ENCODE measurements at places on chromosomes 12 and 14.

GRCh38 chr12:84791444-84791843 lies 121.2 kb downstream of the SLC6A15 start:
- DNase-seq: no peak

DNA sequence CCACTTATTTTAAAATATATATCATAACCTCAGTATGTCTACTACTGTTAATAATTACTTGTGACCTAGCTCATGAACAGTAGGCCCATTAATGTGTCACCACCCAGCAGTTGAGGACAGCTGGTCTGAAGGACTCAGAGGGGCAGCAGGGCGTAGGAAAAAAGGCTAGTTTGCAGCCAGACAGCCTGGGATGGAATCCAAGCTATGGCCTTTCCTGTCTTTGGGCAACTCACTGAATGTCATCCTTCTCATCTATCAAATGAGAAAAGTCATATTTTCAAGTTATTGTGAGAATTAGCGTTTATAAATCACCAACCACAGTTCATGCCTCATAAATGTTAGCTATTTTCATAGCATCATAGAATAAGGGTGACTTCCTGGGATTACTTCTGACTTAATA lies 12.3 kb downstream of the DENND5B start:
- peak; percentile 14 for DNase-seq

- no peak for DNase-seq
These were observed 126.9 kb upstream of the PDZRN4 start for GRCh38 chr12:41061192-41061591.

DNA sequence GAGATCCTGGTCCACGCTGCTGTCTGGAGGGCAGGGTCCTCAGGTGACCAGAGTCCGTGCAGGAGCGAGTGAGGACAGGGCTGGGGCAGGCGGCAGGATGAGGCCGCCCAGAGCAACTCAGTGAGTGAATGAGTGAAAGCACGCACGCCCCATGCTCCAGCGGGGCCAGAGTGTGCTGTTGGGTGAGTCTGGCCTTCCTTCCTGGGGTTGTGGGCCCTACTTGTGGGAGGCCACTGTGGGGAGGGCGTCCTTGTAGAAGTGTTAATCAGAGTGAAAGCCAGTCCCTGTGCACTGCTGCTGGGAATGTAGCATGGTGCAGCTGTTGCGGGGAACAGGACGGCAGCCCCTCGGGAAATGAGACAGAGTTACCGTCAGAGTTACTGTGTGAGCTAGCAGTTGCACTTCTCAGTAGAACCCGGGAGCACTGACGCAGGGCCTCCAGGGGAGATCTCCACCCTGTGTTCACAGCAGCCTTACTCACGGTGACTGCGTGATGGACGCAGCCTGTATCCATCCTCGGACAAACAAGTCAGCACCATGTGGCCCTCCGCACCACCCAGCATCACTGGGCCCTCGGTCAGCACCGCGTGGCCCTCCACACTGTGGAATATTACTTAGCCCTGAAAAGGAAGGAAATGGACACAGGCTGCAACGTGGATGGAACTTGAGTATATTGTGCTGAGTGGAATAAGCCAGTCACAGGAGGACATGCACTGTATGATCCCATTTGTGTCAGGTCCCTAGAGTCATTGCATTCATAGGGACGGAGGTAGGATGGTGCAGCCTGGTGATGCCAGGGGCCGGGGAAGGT lies 22.1 kb downstream of the PACS2 start:
- DNase-seq: no peak

DNA sequence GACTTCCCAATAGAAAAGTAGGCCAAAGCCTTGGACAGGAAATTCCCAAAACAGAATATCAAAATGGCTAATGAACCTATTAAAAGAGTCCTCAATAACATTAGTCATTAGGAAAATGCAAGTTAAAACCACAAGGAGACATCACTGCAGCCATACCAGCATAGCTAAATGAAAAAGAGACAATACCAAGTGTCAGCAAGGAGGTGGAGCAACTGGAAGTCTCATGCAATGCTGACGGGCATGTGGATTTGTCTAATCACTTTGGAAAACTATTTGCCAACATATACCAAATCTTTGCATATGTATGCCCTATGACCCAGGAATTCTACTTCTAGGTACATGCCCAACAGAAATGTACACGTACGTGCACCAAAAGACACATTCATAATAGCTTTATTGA lies 60.5 kb upstream of the PLEKHG3 start:
- DNase-seq: no peak

DNA sequence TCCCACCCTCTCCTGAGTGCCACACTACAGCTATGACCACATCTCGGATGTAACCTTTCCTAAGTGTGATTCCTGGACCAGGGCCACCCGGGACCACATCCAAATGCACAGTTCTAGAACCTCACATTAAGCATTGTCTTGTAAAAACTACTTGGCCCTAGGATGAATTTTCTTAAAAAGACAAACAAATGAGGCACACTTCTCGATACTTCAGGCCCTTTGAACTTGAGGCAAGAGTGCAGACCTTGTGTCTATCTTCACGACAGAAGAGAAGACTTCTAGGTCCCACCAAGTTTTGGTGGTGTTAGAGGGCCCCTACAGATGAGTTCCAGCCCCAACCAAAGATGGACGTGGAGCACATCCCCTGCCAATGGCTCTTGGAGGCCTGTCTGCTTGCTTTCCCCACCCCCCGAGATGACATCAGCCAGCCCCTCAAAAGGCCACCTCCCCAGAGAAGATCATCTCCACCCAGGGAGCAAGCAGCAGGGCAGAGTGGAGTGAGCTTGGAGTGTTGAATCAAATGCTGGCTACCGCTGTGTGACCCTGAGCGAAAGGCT lies 9.3 kb downstream of the ISCU start:
- no peak for DNase-seq

DNA sequence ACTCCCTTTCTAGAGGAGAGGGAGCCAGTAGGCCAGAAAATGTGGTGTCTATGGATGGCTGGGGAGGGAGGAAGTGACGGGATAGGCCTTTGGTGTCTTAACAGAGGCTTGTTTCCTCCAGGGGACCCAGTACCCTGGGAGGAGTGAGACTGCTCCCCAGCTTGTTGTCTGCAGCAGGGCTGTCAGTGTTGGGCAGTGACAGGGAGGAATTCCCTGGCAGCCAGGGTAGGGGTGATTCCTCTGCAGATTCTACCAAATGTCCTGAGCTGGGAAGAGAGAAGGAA lies 64.0 kb downstream of the GALNT16 start:
- DNase-seq: no peak

- DNase-seq: peak; percentile 60
These were observed 18.1 kb downstream of the RFC5 start for GRCh38 chr12:118034429-118035189.

GRCh38 chr12:131606218-131606901 lies 104.5 kb upstream of the SFSWAP start:
- DNase-seq: no peak

- no peak for DNase-seq
These were observed 29.0 kb upstream of the SMUG1 start for GRCh38 chr12:54217774-54218241.

GRCh38 chr12:18951218-18951617 lies 178.3 kb upstream of the PLEKHA5 start:
- no peak for DNase-seq

DNA sequence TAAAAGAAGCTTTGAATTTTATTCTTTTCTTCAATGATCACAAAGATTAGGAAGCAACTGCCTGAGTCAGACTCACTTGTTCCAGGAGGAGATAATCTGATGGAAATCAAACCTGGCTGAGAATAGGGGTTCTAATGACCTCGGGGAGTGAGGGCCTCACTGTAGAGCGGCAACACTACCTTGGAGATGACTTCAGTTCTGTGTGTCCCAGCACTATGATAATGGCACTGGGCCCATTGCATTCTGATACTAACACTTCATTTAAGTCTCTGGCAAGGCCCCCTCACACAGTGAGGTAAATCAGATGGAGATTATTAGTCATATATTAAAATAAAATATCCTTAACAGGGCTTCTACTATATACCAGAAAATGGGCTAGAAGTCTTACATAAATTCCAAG lies 233.3 kb upstream of the EGLN3 start:
- DNase-seq: no peak

- DNase-seq: no peak
These were observed 22.2 kb downstream of the DAAM1 start for GRCh38 chr14:59210621-59211020.

DNA sequence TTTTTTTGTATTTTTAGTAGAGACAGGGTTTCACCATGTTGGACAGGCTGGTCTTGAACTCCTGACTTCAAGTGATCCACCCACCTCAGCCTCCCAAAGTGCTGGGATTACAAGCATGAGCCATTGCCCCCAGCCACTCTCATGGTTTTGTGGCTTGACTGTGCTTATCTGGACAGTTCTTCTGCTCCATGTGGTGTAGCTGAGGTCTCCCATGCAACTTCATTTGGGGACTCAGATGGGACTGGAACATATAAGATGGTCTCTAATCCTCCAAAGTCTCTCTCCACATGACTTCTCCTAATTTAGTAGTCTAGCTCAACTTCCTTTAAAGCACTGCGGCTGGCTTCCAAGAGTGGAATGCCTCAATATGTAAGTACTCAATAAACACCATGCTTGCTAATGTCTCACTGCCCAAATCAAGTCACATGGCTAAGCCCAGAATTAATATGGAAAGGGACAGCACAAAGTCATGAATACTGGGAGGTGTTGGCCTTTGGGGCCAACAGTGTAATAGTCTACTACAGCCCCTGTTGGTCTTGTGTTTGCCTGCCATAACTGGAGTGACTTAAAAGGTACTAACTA lies 7.4 kb downstream of the INHBC start:
- no peak for DNase-seq

- DNase-seq: no peak
These were observed 110.7 kb downstream of the SLC25A21 start for GRCh38 chr14:37061697-37062096.

DNA sequence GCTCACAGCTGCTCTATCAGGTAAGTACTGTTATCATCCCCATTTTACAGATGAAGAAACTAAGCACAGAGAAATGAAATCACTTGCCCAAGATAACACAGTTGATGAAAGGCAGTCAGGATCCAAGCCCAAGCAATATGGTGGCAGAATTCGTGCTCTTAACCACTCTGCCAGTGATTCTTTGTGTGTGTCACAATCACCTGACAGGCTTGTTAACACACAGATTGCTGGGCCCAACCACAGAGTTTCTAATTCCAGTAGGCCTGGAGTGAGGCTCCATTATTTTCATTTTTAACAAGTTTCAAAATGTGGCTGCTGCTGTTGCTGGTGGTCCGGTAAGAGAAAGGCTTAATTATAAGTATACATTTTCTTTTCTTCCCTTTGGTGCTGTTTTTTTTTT lies 134.2 kb downstream of the TGFB3 start:
- DNase-seq: no peak

DNA sequence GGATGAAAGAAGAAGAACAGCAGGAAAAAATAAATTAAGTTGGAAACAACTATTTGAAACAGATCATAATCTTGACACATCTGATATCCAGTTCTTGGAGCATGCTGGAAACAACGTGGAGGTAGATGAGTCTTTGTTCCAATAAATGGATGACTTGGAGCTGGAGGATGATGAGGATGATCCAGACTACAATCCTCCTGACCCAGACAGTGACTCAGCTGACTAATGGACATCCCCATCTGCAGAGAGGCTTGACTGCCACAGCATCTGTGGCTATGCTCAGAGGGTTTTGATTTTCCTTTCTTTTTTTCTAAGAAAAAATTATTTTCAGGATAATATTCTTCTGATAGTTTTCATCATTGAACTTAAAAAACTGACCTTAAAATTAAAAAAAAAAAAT lies 6.2 kb upstream of the ZDHHC17 start:
- DNase-seq: no peak

DNA sequence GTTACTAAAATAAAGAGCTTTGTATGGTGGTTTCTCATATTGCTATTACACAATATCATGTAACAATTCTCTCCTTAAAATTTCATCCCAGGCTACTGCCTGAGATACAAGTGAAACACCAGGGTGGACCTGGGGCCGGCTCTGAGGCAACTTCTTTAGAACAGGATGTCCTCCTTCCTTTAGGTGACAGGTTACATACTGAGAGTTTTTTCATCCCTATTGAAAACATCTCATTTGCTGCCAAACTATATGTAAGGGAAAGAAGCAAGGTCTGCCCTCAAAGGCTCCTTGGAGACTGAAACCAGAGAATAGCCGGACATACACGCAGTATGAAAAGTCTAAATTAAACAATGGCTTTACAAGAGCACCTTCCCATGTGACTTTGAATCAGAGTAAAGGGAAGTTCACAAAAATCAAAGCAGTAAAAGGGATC lies 139.9 kb downstream of the DUSP6 start:
- DNase-seq: no peak

DNA sequence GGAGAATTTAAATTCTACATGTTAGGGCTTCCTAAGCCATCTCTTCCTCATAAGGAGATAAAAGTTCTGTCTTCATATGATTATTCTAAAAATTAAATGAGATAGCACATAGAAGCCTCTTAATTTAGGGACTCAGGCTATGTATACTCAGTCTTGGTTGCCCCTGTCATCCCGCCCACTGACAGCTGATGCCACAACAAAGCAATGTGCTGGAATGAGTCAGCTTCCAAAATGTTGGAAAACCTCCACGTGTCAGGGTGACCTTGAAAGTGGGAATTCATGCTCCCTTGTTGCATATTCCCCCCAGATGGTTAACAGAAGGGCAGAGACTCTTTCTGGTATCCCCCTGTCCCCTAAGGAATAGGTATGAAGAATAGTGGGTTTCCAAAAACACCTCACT lies 238.0 kb upstream of the DDHD1 start:
- DNase-seq: peak; percentile 41

DNA sequence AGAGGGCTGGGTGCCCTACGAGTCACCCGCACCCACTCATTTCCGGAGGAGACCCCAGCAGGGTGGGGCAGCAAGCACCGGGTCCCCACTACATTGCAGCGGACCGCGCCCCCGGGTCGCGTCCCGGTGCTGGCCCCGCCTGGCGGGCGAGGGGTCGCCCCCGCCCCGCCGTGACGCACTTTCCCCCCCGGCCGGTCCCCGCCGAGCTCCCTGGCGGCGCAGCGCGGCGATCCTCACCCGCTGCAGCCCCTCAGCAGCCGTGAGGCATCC lies 106.1 kb downstream of the PRICKLE1 start:
- no peak for DNase-seq

DNA sequence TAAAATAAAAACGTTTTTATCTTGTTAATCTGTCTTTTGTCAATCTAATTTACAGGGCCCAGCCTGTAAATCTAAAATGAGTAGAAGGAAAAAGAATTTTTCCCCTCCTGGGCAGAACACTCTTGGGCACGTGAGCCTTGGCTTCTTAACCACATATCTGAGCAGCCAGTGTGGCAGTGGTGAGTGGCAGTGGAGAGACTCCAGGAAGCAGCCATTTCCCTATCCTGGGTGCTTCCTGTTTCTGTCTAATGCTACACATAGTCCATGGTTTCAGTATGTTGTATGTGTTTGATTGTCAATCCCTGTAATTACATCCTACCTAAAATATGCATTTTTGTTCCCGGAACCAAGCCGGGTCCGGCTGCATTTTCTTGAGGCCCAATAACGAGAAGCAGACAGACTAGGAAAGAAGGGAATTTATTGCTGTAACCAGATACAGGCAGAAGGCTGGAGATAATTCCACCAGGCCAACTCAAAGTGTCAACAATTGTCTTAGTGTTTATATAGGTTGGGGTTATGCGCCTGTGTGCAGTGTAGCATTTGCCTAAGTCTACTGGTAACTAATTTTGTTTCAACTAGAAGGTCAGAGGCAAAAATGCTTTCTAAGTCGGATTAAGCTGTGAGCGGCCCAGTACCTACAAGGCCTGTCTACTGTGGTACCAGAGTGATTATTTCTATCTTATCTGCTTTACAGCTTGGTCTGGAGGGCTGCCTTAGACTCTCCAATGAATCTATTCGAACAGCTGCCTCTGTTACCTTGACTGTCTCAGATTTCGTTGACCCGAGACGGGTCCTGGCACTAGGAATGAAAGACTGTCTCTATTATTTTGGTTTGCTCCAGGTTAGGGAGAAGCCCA lies 82.4 kb upstream of the RESF1 start:
- DNase-seq: peak; percentile 58
